Panc1 (cell line): ENCODE measurements at places on chromosomes 3 and 15. TPM values are rescaled to one million over a fixed set of nuclear protein-coding genes. Genes with fewer than 3 reads are reported as not detected.

DNA sequence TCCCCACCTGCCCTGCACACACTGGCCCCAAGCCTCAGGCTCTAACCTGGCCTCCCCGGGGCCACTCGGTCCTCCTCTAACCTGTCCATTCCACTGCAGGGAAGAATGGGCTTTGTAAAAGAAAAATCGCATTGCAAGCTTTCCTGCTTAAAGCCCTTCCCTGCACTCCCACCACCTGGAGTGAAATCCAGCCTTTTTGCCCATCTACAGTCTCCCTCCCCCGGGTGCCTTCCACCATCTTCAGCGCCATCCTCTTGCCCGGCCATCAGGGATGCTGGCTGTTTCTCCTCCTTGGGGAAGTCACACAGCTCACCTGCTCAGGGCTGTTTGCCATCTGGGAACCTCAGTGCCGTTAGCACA, 266.9 kb downstream of the OCA2 start:
- DNase-seq, result no peak

RTF1 gene
- 43.5 TPM for total RNA-seq

- DNase-seq, result no peak
Observed at GRCh38 chr3:175294793-175295192, 435.7 kb downstream of the NAALADL2 start.

RHCG gene
- 3.0 TPM for total RNA-seq

GRCh38 chr3:184557348-184557950, 4.1 kb upstream of the EPHB3 start:
- no peak for DNase-seq

GRCh38 chr3:186439725-186440124, 77.7 kb upstream of the DGKG start:
- no peak for DNase-seq

DNA sequence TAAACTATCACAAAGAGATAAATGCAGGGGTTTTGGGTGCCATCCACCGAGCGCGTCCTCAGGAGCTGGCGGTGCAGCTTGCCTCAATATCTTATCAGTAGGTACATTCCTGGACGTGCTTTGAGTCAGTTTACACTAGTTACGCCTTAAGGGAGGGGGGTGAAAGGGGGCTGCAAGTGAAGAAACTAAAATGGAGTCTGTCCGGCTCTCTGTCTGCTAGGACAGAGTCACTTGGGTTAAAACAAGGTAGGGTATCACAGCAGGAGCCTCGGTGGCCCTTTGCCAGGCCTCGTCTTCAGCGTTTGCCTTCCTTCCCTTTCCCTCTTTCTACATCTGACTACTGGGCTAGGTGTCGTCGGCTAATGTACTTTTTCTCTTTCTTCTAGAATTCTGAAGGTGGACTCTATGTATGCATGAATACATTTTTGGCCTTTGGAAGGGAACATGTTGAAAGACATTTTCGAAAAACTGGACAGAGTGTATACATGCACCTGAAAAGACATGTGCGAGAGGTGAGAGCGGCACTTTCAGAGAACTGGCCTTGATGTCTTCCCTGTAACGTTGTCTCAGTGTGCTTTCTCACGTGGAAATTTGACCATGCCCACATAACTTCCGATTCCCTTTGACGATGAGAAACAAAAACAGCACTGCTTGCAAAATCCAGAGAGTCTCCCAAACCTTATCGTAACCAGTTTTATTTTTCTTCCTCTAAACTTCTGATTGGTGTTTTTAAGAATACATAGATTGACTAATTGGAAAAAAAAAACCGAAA, 28.8 kb downstream of the USP13 start:
- no peak for DNase-seq

DNA sequence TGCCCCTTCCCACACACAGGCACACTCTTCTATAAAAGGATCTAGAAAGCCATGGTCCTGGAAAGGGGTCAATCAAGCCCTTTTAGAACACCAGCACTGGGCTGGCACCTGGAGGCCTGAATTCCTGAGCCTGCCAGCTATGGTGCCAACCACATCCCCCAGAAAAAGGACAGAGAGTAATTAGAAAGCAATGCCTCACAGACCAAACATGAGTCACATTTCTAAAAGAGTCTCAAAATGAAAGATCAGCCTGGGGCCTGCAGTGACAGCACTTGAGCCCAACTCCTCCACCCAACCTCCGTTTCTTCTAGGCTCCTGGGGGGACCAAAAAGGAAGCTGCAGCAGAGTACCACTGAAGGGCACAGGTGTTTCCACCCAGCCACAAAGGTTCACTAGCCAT, 14.1 kb downstream of the MYLK start:
- DNase-seq, result no peak

DNA sequence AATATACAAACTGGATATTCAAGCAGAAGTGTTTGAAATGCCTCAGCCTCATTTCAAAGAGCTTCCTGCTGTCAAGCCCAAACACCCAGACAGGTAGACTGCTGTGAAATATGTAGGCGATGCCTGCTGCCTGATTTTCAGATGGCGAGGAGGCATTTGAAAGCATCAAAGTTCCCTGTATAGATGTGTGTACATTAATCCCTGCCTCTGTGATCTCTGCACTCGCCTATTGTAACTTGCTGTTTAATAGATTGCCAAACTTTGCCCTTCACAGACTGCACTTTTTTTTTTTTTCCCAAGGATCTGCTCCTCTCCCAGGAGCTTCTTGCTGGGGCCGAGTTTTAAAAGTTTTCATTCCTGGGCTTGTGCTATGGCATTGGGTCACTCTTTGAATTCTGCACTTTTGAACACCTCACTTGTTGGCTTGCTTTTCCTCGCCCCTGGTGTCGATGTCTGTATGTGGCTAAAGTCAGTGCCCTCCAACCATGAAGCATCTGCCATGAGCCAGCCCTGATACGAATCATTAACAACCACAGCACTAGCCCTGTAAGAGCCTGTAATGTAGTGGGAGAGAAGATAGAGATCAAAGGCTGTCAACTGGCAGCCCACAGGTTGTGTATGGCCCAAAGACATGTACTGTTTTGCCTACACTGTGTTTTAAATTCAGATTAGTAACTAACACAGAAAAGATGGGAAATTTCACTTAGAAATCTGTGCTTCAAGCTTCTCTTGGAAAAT, 287.6 kb upstream of the ICE2 start:
- DNase-seq, result no peak

DNA sequence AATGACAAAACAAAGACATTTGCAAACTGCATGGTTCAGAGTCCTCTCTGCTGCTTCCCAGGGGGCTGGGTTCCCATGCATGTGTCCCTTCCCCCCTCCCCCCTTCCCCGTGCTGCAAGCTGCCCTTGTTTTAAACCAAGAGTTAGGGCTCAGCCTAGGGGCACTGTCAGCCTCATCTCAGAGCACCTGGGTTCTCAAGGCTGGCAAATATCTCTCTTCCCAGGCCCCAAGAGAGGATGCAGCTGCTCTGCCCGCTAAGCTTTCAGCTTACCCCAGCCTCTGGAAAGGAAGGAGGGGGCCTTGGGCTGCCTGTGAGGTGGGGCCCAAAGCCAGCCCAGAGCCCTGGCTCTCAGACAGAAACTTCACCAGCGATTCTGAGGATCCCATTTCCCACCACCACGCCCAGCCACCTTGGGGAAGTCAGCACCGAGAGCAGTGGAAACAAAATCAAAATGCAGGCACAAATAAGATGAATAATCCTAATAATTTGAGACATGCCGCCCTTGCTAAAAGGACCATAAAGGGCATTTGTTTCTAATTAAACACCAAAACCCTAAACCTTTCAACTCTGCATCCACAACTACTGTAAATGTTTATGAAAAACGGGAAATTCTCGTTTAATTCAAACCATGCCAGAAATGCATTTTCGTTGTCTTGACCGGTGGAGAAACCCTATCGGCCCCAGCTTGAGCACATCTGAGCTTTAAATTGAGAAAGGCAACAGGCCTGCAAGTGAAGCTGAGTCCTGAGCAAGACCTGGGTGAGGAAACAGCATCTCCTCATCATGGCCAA, 67.7 kb upstream of the WNT5A start:
- DNase-seq, result no peak
